ENCODE measurements at places on chromosomes 5 and 9.
A peak's percentile ranks its signal among the peaks of the same experiment; 100 is the strongest.

- no peak for DNase-seq
Measured at GRCh38 chr9:35937227-35937626, 20.7 kb downstream of the OR2S2 start.

DNA sequence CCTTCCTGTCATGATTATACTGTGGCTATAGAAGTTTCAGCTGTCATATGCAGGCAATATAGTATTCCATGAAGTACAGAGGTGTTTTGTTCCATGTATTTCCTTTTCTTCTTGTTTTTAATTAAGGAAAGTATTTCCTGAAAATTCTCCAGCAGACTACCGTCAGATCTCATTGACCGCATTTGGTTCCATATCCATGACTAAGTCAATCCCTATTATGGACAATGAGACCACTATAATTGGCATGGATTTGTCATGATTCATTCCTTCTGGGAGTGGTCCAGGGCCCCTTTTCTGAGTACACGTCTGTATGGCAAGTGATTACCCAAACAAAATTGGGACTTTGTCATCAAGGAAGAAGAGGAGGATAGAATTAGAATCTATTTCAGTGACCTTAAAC, 283.2 kb upstream of the CLINT1 start:
- no peak for DNase-seq

GRCh38 chr9:35348109-35348508, 141.8 kb upstream of the RUSC2 start:
- DNase-seq, result no peak

GRCh38 chr9:134192951-134193731, 28.8 kb upstream of the RNU6ATAC start:
- DNase-seq, result peak; percentile 18

DNA sequence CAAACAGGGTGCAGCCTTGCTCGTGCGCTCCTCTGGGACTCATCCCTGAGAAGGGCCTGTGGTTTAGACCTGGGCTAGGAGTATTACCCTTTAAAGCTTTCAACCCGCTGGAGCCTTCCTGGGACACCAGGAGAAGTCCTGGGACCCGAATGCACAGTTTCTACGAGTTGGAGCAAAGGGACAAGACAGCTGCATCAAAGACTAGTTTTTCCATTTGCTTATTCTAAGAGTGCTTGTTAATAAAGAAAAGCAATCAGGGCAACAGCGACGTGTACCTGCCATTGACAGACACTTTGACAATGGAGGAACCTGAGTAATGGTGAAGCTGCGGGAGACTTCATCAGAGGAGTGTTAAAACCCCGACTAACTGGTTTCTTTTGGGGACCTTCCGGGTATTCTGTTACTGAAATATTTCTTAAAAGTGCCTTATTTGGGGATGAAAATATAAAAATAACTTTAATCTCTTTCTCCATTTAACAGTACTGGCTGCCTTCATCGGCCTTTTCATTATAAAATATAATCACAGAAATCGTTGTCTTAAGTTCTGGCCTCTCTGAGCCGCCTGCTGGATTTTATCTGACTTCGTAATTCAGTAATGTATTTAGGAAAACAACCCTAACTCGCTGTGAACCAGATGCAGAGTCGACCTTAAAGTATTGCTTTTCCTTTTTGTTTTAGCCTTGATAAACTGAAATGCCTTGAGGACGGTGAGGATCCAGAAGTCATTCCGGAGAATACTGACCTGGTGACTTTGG, 732 bp downstream of the SNAPC3 start:
- no peak for DNase-seq

- DNase-seq, result no peak
Measured at GRCh38 chr5:58855851-58856739, 273.2 kb downstream of the RAB3C start.

DNA sequence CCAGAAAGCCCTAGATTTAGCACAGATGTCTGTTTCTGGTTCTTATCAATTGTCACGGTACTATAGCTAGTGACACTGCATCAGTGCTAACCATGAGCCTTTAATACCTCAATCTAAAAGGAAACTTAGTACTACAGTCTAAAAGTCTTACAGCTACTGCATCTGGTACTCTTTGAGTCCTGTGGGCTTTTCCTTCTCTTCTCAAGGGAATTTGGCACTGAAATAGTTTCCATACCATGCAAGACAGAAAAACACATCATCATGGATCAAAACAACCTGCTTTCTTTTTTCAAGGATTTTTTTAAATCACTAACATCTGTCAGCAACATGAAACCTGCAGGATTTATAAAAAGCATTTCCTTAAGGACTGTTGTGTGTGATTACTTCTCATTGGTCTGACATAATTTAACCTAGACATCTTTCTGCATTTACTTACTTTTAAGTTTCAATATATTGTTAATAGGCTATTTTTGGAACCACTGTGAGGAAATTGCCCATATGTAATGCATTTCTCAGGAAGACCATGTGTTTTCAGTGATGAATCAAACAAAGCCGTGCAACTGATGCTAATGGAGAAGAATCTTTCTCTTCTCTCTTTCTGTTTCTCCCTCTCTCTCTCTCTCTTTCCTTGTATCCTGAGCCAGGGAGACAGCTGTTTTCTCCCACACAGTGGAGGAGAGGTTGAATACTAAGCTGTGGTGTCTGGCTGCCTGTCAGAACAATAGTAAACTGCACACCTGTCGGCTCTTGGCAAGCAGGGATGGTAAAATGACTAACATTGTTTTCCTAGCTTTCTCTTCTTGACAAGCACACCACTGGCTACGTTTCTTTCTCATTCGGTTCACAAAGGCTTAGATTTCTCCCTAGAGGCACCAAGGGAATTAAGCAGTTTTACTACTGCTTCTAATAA, 273.4 kb downstream of the CSNK1G3 start:
- DNase-seq, result peak; percentile 76

DNA sequence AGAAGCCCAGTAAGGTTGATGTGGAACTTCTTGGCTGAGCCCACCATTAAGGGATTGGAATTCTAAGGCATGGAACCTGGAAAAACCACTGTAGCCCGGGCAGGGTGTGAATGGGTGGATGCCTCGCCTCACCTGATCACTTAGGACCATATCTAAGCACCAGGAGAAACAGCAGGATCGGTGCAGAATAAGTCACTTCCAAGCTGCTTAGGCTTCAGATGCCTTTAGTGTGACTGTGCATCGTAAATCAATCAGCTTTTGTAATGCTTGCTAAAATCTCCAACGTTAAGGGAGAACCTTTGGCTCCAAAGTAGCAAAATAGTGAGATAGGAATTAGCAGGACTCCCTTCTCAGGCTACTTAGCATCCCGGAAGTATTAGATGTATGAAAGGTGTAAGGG, 103.9 kb upstream of the MEGF10 start:
- no peak for DNase-seq

GRCh38 chr5:74321326-74321725, 319.2 kb downstream of the ENC1 start:
- DNase-seq, result no peak

DNA sequence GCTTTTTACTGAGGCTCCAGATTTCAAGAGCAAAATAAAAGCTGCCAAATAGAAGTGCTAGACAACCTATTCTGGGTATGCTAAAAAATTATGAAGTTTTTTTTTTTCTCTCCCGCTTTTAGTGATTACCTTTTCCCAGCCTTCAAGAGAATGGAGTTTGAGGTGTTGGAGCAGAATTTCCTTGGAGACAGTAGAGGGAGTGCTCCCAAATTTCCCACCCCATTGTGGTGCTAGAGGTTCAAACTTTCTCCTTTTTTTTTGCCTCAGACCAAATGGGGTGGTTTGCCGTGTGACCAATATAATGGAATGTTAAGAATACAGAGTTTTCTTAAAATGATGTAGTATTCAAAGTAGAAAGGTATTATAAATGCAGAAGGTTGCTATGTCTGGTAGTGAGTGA, 244.2 kb upstream of the RIOK2 start:
- no peak for DNase-seq

DNA sequence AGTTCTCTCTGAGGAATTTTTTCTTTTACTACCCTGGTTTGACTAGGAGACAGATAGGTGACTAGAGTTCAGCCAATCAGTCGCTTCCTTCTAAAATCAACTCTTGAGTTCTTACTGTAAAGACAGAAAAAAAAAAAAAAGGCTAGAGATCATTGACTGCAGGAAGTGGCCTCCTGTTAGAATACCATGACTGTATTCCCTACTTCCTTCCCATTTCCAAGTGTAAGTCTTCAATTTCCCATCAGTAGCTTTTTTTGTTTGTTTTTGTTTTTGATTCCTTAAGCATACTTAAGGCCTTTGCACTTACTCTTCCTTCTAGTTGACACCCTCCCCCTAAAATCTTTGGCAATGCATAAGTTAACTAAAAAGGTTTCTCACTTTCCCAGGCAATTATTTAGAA, 154.3 kb downstream of the HMHB1 start:
- no peak for DNase-seq

DNA sequence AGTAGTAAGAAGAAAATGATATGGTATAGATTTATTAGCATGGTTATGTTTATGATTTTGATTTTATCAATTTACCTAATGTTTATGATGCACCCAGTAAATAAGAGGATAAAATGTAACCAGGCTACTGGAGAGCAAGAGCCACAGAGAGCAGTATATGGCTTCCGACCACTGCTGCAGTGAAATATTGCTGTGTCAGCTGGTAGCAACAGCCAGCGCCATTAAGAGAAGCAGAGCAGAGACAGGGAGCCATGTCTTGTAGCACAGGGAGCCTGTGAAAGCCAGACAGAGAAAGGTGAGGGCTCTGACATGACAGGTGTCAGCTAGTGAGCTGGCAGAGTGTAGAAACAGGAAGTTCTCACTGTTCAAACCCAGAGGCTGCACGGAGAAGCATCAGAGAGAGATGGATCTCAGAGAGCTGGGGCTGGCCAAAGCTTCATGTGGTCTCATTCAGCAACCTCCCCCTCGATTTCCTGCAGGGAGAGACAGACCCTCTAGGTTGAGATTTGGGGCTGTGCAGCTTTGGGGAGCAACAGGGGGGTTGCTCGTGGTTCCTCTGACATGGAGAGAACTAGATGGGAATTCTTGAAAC, 202.1 kb downstream of the MED10 start:
- no peak for DNase-seq

- DNase-seq, result no peak
Measured at GRCh38 chr9:107584186-107584585, 94.6 kb upstream of the KLF4 start.

- no peak for DNase-seq
Measured at GRCh38 chr9:113771199-113771598, 104.9 kb upstream of the ZNF618 start.

- DNase-seq, result peak; percentile 12
Measured at GRCh38 chr5:176732736-176733405, 77.5 kb upstream of the UNC5A start.

- no peak for DNase-seq
Measured at GRCh38 chr9:12069366-12069765, 623.8 kb upstream of the TYRP1 start.

GRCh38 chr5:129820-130219, 37.9 kb downstream of the PLEKHG4B start:
- no peak for DNase-seq

DNA sequence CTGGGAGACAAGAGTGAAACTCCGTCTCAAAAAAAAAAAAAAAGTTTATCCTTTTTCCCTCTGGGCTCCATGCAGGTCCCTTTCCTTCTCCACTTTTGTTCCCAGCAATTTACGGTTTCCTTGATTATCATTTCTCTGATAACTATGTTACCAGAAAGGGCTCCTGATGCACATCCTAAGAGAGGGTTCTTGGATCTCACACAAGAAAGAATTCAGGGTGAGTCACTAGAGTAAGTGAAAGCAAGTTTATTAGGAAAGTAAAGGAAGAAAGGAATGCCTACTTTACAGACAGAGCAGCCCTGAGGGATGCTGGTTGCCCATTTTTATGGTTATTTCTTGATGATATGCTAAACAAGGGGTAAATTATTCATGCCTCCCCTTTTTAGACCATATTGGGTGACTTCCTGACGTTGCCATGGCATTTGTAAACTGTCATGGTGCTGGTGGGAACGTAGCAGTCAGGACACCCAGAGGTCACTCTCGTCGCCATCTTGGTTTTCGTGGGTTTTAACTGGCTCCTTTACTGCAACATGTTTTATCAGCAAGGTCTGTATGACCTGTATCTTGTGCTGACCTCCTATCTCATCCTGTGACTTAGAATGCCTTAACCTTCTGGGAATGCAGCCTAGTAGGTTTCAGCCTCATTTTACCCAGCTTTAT, 13.5 kb upstream of the MELK start:
- no peak for DNase-seq

DNA sequence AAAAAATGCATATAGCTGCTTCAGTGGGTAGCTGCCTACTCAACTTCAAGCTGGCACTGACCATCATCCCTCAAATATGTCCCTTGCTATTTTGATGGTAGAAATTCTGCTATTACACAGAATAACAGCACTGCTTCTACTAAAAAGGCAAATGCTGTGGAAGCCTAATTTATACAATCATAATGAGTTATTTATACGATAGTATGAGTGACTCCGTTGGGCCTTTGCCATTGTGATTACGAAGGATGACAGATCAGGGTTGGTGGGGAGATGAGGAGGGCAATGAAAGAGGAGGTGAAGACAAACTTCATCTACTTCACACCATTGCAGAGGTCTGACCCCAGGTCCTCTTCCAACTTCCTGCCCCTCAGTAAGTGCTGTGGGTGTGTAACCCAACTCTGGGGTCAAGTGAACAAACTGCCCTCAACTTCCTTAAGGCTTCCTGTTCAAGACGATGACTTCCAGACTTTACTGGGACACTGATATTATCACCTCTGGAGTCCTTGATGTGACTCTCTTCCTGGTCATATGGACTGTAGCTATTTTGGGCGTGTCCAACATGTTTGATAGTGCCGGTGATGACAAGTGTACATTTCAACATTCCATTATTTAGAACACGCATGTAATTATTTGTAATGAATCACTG, 74.1 kb upstream of the RPS23 start:
- DNase-seq, result no peak

GRCh38 chr5:143261748-143262392, 141.6 kb downstream of the NR3C1 start:
- no peak for DNase-seq

DNA sequence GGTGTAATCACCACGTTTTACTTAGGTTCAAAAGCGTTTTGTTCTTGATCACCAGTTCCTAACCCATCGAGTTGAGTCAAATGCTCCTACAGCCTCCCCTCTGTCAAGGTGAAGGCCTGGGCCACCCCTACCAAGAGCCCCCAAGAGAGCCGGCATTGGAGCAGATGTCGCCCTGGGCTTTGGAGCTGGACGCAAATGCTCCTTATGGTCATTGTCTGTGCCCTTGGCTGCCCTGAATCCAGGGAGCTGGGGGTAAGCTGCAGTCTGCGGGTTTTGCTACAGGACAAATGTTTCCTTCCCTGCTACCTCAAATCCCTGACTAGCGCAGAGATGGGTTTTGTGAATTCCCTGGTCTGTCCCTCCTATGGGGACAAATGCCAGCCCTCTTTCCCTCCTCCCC, 4.9 kb downstream of the RNF183 start:
- no peak for DNase-seq

All from left hindlimb (tissue), 1 donor.